ENCODE measurements at places on chromosomes 1 and 21.

DNA sequence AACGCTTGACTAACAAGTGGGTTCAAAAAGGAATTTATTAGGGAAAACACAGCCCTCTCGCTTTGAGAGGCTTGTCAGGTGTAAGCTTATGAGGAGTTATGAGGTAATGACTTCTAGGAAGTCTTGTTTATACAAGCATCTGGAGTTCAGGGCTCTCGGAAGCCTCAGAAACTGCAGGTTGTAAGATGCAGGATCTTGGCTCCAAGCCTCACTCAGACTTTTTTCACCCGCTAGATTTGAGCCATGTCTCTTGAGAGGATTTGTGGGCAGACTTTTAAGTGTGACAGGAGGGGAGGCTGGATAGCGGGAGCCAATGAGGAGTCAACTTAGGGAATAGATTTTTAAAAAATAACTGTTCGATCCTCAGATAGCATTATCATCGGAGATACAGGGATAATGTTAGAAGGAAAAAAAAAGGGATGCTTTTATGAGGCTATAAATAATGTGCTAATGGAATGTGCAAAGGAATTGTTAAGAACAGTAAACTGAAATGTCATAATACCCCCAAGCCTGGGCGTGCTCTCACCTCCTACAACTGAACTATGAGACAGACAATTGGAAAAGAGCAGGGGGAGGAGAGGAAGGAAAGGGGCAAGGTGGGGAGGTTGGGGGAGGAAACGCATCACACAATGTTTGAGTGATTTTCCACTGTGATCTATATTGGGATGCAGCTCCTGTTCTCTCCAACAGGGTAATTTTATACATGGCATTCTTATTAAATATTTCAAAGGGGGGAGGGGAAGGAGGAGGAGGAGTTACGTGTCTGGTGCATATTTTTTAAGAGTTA is 107.4 kb upstream of the ESRRG start:
- DNase-seq: no peak

GRCh38 chr1:20555025-20555757 is 2.8 kb downstream of the FAM43B start:
- no peak for DNase-seq

DNA sequence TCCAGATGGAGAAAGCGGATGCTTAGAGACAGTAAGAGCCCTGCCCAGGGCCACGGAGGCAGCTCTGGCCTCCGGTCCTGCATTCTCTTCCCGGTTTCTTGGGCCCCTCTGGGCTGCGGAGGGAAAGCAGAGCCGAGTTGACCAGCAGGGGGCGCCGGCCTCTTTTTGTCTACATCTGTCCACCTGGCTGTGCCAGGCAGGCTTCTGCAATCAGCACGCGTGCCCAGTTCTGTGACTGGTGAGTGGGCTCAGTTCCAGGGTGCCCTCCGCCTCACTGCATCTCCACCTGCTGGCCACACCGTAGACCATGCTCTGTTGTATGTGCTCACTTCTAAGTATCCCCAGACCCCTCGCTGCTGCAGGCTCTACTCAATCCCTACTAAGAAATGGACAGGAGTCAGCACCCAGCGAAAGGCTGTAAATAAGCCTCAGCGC is 6.7 kb upstream of the HUNK start:
- peak; percentile 32 for DNase-seq

GRCh38 chr21:26759731-26760130 is 85.5 kb downstream of the ADAMTS1 start:
- no peak for DNase-seq

DNA sequence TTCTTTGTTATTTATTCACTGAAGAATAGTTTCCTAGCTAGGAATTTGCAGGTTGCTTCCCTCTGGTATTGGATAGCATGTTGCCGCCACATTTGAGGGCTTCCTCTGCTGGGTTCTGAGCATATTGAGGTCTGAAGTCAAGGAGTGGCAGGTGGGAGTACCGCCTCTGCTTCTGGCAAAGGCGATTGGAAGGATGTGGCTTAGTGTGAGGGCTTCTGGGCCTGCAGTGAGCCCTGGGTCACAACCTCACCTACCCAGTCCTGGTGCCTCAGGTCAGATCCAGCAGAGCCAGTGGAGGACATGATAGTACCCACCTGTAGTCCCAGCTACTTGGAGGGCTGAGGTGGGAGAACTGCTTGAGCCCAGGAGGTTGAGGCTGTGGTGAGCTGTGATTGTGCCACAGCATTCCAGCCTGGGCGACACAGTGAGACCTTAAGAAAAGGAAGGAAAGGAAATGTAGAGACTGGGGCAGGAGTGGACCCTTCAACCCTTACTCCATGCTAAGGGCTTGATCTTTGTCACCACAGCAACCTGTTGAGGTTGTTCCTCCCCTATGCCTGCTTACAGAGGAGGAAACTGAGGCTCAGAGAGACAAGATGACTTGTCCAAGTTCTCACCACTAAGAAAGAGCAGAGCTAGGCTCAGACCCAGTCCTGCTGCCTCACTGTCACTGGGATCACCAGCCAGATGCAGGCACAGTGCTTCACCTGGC is 22.8 kb downstream of the A3GALT2 start:
- DNase-seq: no peak

- DNase-seq: no peak
Observed at GRCh38 chr1:6982860-6983259, 197.6 kb downstream of the CAMTA1 start.

GRCh38 chr1:154574716-154575115 is 7.1 kb downstream of the CHRNB2 start:
- no peak for DNase-seq

All from effector memory CD4-positive, alpha-beta T cell (primary cell).